ENCODE measurements at places on chromosomes 13 and 19. TPM values are rescaled to one million over a fixed set of nuclear protein-coding genes. Genes with fewer than 3 reads are reported as not detected.

Gene SNRPD2
- total RNA-seq = 270 TPM

Gene CLEC17A
- total RNA-seq = 0.29 TPM

Gene CPB2
- not detected for total RNA-seq

Gene TRAPPC6A
- total RNA-seq = 37.4 TPM

Data from mucosa of descending colon (tissue), 3 donors.